ENCODE measurements at places on chromosomes 12 and 14.

GRCh38 chr14:22432348-22432976 lies 156.6 kb downstream of the DAD1 start:
- DNase-seq = no peak

GRCh38 chr12:45785315-45785714 lies 55.8 kb downstream of the ARID2 start:
- no peak for DNase-seq

DNA sequence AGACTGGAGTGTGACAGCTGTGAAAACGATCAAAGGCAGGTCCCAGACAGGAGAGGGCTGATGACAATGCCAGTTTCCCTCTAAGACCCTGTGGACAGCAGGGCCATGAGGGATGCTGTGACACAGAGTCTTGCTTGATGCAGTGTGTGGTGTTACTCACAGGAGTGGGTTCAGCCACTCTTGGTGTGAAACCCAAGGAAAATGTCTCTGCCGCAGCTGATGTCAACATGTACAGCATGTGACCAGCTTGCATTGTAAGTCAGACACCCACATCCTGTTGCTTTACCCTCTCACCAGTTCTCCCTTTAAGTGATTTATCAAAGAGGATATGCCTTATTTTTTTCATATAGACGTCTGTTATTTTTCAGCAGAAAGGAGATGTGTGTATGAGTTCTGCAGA lies 268.6 kb downstream of the BTG1 start:
- peak; percentile 88 for DNase-seq

GRCh38 chr14:100783630-100784370 lies 42.1 kb upstream of the MEG3 start:
- no peak for DNase-seq

GRCh38 chr12:30816742-30817465 lies 62.2 kb upstream of the CAPRIN2 start:
- no peak for DNase-seq

GRCh38 chr14:55136241-55136640 lies 7.2 kb downstream of the LGALS3 start:
- DNase-seq = no peak

DNA sequence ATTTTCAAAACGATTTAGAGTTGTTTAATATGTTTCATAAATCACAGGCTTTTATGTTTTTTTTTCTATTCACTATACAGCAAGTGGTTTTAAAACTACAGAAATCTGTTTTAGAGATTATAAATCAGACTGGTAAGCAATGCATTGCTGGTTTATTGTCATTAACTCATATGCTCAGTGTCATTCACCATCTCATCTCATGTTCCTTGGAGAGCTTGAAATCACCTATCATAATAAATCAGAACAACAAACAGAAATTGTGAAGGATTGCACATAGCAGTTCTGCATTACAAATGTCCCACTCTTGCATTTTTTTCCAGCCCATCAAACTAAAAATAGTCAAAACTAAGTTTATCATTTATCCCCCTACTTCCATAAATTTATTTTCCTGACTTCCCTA lies 470.8 kb downstream of the FSCB start:
- no peak for DNase-seq

DNA sequence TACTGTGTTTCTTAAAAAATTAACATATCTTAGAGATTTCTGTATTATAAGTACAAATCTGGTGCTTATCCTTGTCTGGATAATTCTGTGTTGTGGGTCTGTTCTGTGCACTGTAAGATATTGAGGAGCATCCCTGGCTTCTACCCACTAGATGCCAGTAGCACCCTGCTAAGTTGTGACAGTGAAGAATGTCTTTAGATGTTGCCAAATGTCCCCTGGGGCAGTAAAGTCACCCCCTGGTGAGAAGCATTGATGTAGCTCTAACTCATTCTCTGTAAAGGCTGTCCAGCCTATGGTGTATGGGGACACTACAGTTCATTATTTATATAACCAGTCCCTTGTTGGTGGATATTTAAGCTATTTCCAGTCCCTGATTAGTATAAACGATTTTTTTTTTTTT lies 31.4 kb downstream of the MAP1LC3B2 start:
- no peak for DNase-seq

- no peak for DNase-seq
Observed at GRCh38 chr12:78725951-78726580, 138.5 kb upstream of the SYT1 start.

- DNase-seq = peak; percentile 26
Observed at GRCh38 chr14:104724407-104724980, 465 bp downstream of the ADSS1 start.

DNA sequence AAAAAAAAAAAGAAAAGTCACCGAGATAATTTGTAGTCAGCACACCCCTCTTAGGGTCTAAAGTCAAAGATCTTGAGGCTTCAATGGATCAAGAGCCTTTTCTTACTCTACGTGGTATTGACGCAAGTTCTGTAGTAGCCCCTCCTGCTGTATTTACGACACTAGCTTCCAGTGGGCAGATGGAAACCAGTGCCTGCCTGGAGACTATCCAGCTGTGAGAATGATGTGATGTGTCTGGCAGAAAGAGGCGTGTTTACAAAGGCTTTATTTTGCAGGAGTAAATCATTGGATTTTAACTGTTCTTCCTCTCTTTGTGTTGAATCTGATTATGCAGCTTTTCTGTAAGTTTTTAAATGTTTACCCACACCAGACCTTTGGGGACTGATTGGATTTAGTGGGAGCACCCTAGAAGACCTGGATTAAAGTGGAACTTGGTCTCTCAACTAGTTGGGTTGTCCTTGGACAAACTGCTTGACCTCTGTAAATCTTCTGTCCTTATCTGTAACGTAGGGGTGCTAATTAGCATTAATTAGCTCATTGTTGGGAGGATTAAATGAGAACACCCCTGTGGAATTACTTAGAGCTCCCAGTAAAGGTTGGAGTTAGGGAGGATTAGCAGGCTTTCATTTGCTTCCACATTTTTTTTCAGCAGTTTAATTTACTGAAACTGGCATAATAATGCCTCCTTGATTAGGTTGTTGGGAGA lies 72.4 kb downstream of the RASSF3 start:
- DNase-seq = no peak

DNA sequence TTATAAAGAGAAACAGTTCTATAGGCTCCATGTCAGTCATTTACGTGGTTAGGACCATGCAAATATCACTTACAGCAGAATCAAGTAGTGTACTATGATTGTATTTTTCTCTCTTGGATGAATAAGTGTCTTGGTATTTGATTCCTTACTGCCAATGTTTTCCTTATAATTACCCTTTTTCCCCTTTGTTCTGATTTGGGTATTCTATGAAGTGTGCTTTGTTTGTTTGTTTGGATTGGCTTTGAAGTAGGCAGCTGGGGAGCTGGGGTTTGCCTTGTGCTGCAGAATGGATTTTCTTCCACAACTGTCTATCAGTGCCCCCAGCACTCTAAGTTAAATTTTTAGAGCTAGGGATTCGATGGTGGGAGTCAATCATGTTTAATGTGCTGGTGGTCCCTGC lies 12.4 kb downstream of the TMEM120B start:
- DNase-seq = no peak

DNA sequence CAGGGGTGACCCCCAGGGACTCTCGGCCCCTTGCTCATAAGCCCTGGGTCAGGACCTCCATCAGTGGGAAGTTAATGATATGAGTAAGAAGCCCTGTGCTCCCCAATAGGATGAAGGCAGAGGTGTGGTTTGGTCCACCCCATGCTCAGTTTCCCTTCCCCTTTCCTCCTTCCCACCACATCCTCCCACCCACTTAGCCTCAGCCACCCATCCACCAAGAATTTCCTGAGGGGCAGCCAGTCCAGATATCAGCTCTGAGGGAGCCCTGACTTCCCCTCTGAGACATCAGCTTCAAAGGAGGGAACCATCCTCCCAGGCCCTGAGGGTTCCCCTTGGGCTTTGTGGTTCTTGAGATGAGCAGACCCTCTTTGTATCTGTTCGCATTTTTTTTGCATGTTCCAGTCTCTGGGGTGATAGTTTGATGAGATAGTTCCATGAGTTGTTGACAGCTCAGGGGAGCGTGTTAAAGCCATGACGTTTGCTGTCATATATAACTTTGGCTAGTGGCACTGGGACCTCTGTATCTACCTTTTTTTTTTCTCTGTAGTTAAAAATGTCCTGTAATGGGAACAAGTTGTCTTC lies 71.2 kb downstream of the LGMN start:
- no peak for DNase-seq

DNA sequence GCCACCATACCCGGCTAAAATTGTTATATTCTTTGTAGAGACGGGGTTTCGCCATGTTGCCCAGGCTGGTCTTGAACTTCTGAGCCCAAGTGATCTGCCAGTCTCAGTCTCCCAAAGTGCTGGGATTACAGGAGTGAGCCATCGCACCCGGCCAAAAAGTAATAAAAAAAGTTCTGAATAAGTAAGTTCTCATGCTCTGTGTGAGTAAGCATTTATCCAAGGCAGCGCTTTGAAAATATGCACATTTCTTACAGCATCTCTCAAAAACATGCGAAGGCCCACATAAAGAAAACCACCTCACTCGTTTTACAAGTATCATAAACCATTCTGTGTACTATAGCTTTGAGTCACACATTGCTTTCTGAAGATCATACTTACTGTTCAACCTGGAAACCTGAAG lies 8.6 kb downstream of the GIT2 start:
- no peak for DNase-seq

GRCh38 chr14:70563417-70563816 lies 28.6 kb upstream of the ADAM20 start:
- DNase-seq = no peak

DNA sequence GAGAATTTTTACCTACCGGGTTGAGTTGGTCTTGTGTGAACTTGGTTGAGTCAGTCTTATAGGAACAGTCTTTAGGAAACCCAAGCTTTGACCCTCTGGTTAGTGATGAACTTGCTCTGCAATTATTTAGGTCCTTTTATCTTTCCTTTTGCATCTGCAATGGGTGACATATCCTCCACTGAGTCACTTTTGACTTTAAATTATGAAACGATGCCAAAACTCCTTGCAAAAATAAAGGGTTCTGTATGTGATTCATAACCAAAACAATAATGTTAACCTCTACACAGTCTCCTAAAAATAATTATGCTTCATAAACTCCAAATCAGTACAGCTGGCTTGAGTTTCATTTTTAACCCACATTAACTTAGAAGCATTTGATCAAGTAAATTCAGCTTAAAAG lies 979.4 kb downstream of the GALC start:
- DNase-seq = no peak

GRCh38 chr12:114240288-114240687 lies 165.7 kb downstream of the TBX5 start:
- DNase-seq = no peak

Measured in stimulated activated naive CD4-positive, alpha-beta T cell (primary cell).